ENCODE measurements at places on chromosomes 6 and 20. TPM values are rescaled to one million over a fixed set of nuclear protein-coding genes. Genes with fewer than 3 reads are reported as not detected.

Gene IPCEF1
- 0.16 TPM for total RNA-seq

Gene BPIFB1
- total RNA-seq, result not detected

Gene IGF2R
- total RNA-seq, result 33.4 TPM

Gene PDYN
- not detected for total RNA-seq

Gene EPPIN
- not detected for total RNA-seq

Gene HRH3
- 0.03 TPM for total RNA-seq

Gene ARMH2
- total RNA-seq, result not detected

Gene UST
- 3.3 TPM for total RNA-seq

Gene SYCP2L
- 3.3 TPM for total RNA-seq

Gene SNX5
- total RNA-seq, result 240 TPM

Gene FYN
- 5.9 TPM for total RNA-seq

Gene LHFPL5
- total RNA-seq, result not detected

Gene NR2E1
- 0.03 TPM for total RNA-seq

Gene VSTM2L
- 10.5 TPM for total RNA-seq

Gene DSTN
- 688 TPM for total RNA-seq

Gene GPANK1
- total RNA-seq, result 12.2 TPM

Gene TRIM10
- total RNA-seq, result not detected

Gene MTG2
- 38.1 TPM for total RNA-seq

Gene IRAK1BP1
- 0.72 TPM for total RNA-seq

Gene HUS1B
- 0.35 TPM for total RNA-seq

Gene C2
- 0.42 TPM for total RNA-seq

Gene WFDC10B
- total RNA-seq, result not detected

Gene DLK2
- 7.9 TPM for total RNA-seq

Gene ARID1B
- 13.7 TPM for total RNA-seq

Gene ZNF165
- total RNA-seq, result 1.1 TPM

Gene LY6G5B
- total RNA-seq, result 5.0 TPM

Gene SFTA2
- total RNA-seq, result not detected

Gene SLPI
- total RNA-seq, result 9.3 TPM

Gene TRMT11
- 12.9 TPM for total RNA-seq

Gene FITM2
- total RNA-seq, result 7.9 TPM

Gene FAM209B
- total RNA-seq, result 0.48 TPM

Gene MAP3K4
- total RNA-seq, result 13.1 TPM

Gene ULBP3
- total RNA-seq, result 3.7 TPM

Gene ALDH8A1
- 0.16 TPM for total RNA-seq

Gene STK35
- 12.4 TPM for total RNA-seq

Gene BCAS1
- total RNA-seq, result 0.45 TPM
